ENCODE measurements at places on chromosomes 6 and 20.

GRCh38 chr6:134937426-134937825, 12.5 kb downstream of the ALDH8A1 start:
- DNase-seq: no peak

GRCh38 chr6:84771125-84771755, 6.8 kb upstream of the TBX18 start:
- DNase-seq: no peak

GRCh38 chr6:1705630-1706029, 95.9 kb downstream of the FOXC1 start:
- no peak for DNase-seq

GRCh38 chr20:32252189-32252588, 25.3 kb upstream of the KIF3B start:
- no peak for DNase-seq

DNA sequence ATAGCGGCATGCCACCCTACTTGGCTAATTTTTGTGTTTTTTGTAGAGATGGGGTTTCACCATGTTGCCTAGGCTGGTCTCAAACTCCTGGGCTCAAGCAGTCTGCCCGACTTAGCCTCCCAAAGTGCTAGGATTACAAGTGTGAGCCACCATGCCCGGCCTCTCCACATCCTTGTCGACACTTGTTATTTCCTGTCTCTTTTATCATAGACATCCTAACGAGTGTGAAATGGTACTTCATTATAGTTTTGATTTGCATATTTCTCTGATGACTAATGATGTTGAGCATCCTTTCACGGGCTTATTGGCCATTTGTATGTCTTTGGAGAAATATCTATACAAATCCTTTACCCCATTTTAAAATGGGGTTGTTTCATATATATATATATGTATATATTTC, 39.0 kb upstream of the ASXL1 start:
- DNase-seq: no peak

DNA sequence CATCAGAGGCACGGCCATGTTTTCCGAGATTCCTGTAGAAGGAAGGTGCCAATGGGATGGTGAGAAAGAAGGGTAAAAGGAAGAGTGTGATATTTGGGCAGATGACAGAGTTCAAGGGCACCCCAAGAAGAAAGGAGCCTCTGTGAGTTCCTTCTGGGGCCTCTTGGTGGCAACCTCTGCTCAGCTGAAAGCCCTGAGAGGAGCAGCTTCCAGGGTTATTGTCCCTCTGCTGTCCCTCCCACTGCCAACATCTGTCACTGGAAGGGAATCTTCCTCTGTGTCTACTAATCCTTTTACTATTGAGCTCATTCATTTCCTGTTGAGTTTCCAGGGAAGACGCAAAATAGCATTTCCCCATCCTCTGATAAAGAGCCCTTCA, 40.0 kb upstream of the KCNK16 start:
- DNase-seq: peak; percentile 13

DNA sequence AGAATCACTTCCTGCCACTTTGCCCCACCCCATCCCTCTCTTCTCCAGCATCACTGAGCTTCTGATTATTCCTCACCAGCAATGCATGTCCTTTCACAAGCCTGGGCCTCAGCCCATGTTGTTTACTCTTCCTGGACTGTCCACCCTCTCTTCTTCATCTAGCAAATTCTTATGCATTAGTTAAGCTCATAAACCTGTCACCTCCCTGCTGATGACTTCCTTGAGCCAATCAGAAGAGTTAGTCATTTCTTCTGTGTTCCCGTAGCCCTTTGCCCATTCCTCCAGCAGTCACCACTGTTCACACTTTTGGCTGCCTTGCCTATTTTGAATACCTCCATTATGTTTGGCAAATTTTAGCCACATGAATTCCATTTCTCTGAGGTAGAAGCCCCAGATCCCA, 4.1 kb upstream of the CRYBG1 start:
- DNase-seq: peak; percentile 24

DNA sequence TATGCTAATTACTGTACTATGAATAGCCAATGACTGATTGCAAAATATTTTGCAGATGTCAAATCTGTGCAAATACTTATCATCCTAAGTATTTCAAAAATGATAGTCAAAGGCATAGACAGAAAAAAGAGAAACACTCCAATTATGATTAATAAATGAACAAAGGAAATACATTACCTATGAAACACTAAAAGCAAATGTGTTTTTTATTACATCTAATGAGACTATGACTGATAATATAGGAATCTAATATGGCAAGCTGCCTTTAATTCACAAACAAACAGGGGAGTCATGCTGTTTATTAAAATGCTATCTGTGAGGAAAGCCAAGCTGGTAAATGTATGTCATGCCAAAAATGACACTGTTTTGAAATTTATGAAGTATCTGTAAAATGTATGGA, 713.2 kb upstream of the NRSN1 start:
- no peak for DNase-seq

DNA sequence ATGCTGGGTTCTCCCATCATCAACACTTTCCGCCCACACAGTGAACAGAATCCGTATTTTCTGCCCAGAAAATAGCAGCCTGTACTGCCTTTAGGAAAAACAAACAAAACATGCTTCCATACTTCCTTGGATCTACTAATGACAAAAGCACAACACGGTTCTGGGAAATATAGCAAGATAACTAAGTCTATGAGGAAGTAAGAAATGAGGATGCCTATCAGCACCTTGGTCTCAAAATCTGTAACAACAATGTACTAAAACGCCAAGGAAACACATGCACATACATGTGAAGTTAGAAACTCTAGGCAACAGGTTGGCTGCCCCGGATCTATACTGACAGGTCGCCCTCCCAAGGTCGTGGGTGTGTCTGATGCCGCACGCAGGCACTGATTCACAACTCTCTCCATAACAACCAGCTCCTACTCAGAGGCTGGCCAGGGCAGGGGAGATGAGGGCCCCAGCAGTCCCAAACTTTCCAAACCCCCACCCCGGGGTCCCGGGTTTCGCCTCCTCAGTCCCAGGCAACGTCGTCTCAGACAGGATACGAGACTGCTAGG, 710 bp downstream of the BTBD9 start:
- peak; percentile 24 for DNase-seq

- no peak for DNase-seq
Observed at GRCh38 chr20:53346335-53346648, 247.3 kb downstream of the ZNF217 start.

DNA sequence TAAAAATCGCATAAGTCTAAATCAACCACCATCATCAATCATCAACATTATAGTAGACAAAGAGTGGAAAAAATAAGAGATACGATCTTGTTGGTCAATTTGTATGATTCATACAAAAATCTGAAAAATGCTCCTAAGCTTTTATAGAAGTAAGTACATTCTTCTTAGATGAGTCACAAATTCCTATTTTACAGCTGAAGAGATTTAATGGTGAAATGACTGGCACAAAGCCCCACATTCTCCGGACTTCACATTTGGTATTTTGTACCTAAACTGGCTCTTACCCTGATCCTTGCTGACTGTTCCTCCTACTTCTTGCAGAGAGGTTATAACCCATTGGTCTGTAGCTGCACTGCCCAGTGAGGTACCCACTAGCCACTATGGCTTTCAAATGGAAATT, 29.9 kb upstream of the PREP start:
- DNase-seq: peak; percentile 64

- DNase-seq: no peak
Observed at GRCh38 chr20:35988910-35989463, 20.6 kb downstream of the CNBD2 start.

DNA sequence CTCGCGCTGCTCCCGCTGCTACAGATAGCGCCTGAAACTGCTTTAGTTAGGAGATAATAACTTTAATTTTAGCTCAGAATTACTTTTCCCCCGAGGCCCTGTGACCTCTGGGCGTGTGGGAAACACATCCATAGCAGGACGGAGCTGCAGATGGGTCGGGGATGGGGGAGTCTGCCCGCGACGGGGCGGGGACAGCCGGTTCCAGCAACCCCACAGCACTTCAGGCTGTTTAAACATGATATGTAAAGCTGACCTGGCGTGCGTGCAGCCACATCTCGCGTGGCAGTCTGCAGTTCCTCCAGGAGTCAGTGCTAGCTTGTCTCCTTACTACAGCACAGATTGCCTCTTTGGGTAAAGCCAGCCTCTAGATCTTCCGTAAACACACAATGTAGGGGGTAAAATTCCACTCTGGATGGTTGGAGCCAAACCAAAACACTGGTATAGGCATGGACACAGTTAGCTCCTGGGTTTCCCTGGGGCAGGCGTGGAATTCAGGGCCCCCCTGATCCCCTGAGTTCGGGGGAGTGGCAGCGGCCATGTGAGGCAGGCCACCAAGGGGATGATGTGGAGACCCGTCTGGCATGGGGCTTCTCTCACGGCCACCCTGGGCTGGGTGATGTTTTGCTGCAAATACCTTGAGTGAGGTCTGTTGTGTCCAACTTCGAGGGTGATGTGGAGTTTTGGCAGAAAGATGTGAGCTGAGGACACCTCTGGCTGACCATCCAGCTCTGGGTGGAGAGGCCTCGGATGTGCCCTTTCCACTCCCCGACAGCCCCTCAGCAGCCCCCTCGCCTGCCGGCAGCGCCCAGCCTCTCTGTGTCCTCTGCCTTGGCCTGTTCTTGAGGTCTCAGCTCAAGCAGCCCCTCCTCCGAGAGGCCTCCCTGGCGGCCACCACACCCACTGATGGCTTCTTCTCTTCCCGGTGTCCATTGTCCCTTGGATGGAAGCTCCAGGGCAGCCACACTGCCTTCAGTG, 214.5 kb downstream of the TAF4 start:
- DNase-seq: no peak

- DNase-seq: no peak
Observed at GRCh38 chr6:168305096-168305749, 14.4 kb downstream of the DACT2 start.

GRCh38 chr6:3340894-3341293, 82.1 kb downstream of the PSMG4 start:
- no peak for DNase-seq

GRCh38 chr6:108966855-108967755, 118.9 kb downstream of the ARMC2 start:
- DNase-seq: no peak

GRCh38 chr6:137692806-137693205, 174.3 kb upstream of the TNFAIP3 start:
- no peak for DNase-seq

DNA sequence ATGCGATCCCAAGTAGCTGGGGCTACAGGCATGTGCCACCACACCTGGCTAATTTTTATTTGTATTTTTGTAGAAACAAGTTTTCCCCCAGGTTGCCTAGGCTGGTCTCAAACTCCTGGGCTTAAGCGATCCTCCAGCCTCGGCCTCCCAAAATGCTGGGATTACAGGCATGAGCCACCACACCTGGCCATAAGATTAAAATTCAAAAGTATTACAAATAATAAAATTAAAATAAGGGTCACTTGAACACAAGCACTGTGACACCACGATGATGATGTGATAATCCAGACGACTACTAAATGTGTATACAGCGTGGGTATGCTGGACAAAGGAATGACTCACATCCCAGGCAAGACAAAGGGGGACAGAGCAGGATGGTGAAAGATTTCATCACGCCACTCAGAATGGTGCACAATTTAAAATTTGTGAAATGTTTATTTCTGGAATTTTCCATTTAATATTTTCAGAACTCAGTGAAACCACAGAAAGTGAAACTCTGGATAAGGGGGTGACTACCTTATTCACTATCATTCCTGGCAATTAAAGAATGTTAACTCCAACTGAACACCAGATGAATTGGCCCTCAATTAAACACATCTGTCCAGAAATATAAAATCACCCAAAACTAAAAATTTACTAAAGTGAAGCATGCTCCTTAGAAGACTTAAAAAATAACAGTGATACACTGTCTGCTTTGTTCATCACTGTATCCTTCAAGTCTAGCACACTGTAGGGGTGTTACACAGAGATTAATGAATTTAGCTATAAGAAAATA, 13.1 kb downstream of the B4GALT5 start:
- DNase-seq: peak; percentile 69

- no peak for DNase-seq
Observed at GRCh38 chr20:59955131-59955796, 3.0 kb upstream of the CDH26 start.

GRCh38 chr6:998551-998950, 305.6 kb upstream of the EXOC2 start:
- no peak for DNase-seq

DNA sequence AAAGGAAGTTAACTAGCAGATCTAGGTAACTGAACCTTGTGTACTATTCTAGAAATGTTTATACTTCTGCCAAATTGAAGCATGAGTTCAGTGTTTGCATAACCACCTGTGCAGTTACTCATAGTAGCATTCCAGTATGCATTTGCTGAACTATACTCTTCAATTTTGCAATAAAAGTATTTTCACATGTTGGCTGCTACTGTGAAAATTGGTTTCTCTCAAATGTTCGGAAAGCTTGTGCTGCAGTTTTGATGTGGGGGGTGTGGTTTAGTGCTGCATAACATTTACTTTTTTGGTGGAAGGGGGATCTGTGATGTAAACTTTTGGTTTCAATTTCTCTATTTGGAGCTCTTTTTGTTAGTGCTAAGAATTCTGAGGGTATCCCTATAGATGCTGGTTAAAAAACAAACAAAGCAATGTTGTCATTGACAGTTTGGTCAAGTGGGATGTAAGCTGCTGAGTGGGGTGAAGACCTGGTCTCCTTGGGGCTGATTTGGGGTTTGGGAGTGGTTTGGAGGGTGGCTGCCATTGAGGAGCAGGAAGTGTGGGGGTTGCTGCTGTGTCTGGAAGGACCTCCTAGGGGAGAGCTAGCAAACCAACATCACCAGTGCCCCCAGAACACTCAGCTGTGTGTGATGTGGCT, 87.8 kb downstream of the CARMIL1 start:
- DNase-seq: no peak

- DNase-seq: peak; percentile 48
Observed at GRCh38 chr6:32886681-32887383, 32.8 kb downstream of the PSMB9 start.

DNA sequence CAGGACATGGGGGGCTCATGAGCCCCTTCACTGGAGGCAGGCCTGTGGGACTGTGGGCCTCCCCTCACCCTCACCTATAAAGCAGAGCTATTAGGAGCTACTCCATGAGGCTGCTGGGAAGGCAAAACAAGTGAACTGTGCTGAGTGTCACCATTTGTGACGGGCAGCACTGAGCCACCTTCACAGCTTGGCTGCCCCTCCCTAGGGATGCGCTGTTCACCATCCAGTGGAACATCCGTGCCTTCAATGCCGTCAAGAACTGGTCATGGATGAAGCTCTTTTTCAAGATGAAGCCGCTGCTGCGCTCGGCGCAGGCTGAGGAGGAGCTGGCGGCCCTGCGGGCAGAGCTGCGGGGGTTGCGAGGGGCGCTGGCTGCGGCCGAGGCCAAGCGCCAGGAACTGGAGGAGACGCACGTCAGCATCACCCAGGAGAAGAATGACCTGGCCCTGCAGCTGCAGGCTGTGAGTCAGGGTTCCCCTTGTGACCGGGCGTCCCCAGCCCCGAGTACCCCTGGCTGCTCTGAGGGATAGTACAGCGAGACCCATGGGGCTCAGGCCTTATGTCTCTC, 38.4 kb downstream of the MYH7B start:
- no peak for DNase-seq

DNA sequence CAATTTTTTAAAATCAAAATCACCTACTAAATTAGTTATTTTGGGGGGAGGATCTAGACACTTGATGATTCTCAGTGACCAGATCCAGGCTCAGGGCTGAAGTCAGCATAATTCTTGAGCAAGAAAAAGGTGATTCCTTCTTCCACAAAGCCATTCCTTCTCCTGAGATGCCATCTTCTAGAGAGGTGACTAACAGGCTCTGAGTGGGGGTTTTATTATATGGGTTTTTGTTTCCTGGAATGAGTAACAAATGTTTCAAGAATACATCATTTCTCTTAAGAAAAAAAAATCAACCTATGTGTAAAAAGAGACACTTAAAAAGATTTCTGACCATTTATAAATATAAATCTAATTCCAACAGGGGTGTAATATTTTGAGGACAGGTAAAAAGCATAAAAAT, 154.3 kb downstream of the NFATC2 start:
- no peak for DNase-seq
